Type B pancreatic cell (in vitro differentiated cells): ENCODE measurements at places on chromosomes 13 and 19. TPM values are rescaled to one million over a fixed set of nuclear protein-coding genes. Genes with fewer than 3 reads are reported as not detected.

Gene IGFL2
- 104 and 441 TPM in 2 replicates for total RNA-seq

Gene ZNF99
- not detected in 2 replicates for total RNA-seq

Gene VSTM1
- total RNA-seq: not detected in 2 replicates

Gene CCDC169
- total RNA-seq: 2.0 and 3.2 TPM in 2 replicates

DNA sequence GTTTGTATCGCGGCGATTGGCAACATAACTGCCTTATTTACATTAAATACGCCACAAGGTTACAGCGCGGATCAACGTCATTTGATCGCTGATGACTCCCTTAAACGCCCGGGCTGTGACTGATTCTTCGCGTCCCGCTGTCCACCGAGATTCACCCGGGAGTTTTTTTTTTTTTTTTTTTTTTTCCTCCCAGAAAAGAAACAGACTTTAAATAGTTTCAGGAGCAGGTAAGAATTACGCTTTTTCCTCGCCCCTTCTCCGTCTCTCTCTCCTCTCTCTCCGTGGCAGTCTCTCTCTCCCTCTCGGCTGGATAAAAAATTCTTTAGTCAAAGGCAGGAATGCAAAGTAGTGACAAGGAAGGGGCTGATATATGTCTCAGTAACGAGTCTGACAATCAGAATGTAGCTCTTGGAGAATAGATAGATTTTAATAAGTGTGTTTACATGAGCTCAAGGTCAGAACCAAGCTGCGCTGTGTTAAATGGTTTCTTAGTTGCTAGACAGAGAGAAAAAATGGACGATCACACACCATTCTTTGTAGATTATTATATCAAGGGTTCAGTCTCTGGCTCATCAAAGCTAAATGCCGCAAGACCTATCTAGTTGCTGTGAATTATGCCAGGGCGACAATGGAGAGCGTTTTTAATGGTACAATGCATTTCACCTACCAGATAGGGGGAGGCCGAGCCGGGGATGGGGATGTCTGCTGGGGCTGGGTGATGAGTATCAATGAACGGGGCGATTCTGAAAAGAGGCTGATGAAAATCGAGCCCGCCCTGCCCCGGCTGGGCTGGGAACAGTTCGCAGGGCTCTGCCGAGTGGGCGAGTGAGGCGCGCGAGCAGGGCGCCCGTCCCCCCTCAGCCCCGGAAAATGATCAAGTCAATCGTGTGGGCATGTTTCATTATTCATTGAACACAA, 147.2 kb upstream of the ZNF536 start:
- no peak for DNase-seq

DNA sequence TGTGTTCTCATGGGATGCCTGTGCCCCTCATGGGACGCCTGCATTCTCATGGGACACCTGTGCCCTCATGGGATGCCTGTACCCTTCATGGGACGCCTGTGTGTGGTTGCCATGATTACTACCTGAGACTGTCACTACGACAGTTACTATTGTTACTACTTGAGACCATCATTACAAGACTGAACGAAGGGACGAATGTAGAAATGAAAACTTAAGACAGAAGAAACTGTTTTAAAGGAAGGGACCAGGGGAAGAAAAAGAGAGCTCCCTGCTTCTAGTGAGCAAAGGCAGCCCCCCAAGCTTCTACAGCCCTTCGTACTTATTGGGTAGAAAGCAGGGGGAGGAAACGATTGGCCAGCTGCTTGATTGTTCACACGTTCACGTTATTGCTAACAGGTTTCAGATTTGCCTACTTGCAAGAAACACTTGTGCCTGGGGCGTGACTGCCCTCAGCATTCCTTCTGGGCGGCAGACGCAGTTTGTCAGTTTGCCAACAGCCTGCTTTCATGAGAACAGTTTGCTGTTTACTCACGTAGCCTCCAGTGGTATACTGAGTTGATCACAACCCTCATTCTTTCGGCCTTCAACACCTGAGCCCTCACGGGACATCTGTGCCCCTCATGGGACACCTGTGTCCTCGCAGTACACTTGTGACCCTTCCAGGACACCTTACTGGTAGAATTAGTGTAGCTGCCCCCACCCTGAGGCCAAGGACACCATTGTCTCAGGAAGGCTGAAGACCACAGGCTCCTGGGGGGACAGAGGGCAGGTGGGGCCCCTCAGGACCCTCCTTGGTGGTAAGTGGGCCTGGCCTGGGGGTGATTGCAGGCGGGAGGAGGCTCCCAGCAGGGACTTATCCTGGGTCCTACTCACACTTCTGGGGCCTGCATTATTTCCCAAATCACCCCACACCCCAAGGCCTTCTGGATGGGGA, 2.5 kb upstream of the S1PR4 start:
- no peak for DNase-seq

- DNase-seq: no peak
These were observed 91.7 kb downstream of the SERP2 start for GRCh38 chr13:44465318-44465717.

DNA sequence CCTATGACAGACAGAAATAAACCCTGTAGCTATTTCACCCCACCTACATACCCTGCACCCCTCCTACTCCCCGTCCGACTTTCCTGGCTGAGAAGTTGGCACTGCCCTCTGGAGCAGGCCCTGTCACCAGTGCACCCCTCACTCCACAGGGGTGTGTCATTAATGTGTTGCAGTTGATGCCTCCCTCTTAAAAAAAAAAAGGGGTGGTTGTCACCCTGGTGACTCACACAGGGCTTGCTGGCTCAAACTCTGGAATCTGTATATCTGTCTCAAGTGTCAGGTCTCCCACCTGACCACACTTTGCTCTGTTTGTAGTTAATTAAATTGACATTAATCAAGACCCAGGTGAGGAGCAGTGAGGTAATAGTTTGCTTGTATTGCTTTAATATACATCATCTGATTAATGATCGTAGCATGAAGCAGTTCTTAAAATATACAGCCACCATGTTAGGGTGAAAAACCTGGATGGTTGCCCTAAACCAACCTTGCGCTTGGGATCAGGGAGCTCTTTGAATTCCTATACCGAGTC, 2.0 kb upstream of the GATAD2A start:
- no peak for DNase-seq

DNA sequence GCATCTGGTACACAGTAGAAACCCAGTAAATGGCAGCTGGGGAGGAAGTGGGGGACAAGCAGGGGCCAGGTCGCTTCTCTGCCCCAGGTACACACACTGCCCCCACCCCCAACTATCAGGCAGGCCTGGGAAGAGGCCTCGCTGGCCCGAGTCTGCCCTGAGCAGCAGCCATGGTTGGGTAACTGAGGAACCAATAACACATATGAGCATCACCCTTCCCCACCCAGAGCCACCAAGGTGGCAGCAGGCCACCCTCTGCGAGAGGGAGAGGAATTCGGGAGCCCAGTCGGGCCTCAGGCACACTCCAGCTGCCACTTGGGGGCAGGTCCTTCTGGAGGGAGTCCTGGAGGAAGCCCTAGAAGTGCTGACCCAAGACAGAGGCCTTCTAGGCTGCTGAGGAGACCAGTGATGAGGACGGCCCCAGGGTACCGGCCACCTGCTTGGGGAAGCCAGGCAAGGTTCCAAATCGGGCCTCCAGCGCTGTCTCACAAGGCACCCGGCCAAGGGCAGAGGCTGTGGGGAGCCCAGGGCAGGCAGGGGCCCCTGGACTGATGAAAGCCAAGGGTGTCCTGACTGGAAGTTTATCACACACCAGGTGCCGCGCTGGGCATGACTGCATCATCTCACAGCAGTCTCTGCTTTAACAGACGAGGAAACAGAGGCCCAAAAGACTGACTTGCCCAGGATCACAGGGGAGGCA, 14.0 kb upstream of the KPTN start:
- no peak for DNase-seq
